Adipocyte (in vitro differentiated cells): ENCODE measurements at places on chromosomes 6 and 20.

DNA sequence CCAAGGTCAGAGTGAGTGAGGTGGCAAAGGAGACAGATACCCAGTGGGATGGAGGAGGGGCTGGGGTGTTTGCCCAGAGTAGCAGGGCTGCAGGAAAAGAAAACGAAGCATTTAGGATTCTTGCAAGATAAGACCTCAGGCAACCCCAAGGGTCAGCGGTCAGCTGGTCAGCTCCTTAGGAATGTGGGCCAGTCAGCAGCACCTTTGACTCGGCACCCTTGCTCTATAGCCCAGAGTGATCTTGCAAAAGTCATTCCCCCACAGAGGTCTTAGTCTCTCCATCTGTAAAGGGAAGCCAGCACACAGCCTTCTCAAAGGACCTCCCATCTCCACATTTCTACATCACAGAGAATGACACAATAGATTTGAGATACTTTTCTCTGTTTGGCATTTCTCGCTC lies 56.7 kb downstream of the VEGFA start:
- no peak for DNase-seq

GRCh38 chr6:134303891-134304290 lies 14.0 kb downstream of the SGK1 start:
- no peak for DNase-seq

DNA sequence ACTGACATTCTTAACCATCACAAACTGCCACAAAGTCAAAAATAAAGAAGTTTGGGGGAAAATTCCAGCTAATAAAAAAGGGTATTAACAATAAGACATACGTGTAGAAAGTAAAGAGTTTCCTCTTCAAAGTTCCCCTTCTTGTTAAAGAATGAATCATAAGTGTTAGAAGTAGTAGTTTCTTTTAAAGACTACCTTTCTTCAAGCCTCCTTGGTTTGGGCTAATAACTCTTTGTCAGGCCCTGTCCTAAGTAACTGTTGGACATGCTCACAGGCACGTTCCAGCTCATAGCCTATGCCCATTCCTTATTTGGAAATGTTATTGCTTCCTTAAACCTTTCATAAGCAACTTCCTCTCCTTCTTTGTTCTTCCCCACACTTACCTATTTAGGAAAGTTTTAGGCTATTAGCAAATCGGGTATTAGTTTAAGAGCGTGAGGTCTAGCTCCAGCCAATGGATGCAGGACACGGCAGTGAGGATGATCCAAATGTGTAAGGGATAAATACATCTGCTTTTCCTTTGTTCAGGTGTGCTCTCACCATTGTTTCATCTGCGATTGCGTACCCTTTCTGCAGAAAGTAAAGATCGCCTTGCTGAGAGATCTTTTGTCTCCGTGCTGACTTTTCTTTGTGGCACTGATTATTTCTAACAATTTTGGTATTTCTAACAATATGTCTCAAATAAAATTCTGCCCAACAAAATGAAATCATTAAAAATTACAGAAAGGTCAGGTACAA lies 64.9 kb downstream of the CHD6 start:
- DNase-seq: no peak

- DNase-seq: peak; percentile 96
These were observed 6.3 kb downstream of the TNFAIP3 start for GRCh38 chr6:137873273-137873762.

GRCh38 chr6:87049779-87050178 lies 45.1 kb downstream of the CGA start:
- DNase-seq: no peak

DNA sequence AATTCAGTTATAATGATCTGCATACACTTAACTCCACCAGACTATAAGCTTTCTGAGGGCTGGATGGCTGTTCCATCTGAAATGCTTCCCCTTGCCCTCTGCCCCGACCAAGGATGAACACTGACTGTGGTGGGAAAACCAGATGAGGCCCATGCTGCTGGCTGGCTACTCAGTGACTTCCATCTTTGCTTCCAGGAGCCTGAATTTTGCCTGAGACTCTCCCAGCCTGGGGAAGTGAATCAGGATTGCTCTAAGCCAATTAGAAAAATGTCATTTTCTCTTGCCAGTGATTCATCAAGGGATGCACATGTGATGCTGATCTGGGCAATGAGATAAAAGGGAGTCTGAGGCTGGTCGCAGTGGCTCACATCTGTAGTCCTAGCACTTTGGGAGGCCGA lies 1.7 kb upstream of the TOMM34 start:
- peak; percentile 16 for DNase-seq

GRCh38 chr6:169046021-169046420 lies 207.6 kb downstream of the THBS2 start:
- peak; percentile 78 for DNase-seq
